H4 (cell line): ENCODE measurements at places on chromosomes 2 and 18. TPM values are rescaled to one million over a fixed set of nuclear protein-coding genes. Genes with fewer than 3 reads are reported as not detected.

- no peak for DNase-seq
Observed at GRCh38 chr2:63326473-63326872, 261.8 kb downstream of the WDPCP start.

DNA sequence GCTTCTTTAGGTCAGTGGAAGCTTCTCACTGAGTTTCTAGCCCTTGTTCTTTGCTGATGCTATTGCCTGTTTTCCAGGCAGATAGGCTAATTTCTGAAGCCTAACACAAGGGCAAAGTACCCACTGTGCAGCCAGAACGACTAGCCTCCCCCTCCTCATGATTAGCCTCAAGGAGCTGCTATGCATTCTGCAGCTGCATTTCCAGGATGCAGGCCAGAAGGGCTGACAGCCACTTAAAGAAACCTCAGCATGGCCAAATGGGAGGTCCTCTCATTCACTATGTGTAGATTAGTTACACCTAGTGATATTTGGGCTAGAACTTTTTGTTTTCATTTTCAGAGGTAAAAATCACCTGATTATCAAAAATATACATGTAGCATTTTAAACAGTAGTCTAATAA lies 216.0 kb downstream of the RAD51AP2 start:
- no peak for DNase-seq

DNA sequence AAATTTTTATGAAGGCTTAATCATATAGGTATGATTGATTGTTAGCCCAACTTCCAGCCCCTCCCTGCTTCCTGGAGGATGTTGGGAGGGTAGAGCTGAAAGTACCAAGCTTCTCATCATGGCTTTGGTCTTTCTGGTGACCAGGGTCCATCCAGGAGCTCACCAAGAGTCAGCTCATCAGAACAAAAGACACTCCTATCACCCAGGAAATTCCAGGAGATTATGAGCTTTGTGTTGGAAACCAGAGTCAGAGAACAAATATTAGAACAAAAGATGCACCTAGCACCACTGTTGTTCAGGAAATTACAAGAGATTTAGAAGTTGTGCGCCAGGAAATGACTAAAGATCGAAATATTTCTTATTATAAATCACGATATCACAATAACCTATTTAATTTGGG lies 119.9 kb upstream of the THUMPD2 start:
- DNase-seq = no peak

GRCh38 chr2:100900156-100900795 lies 80.3 kb downstream of the NPAS2 start:
- DNase-seq = no peak

CRYBA2 gene
- not detected in 2 replicates for total RNA-seq

TPRKB gene
- total RNA-seq = 124 and 136 TPM in 2 replicates

TMEM178A gene
- not detected in 2 replicates for total RNA-seq
